Naive thymus-derived CD4-positive, alpha-beta T cell (primary cell): ENCODE measurements at places on chromosomes 2 and 18. TPM values are rescaled to one million over a fixed set of nuclear protein-coding genes. Genes with fewer than 3 reads are reported as not detected.

The SETBP1 gene
- total RNA-seq, result 8.0 and 8.8 TPM in 2 replicates

The MAP2 gene
- total RNA-seq, result not detected in 2 replicates

The ARHGAP15 gene
- 218 TPM for total RNA-seq

The PDE11A gene
- total RNA-seq, result not detected

The CAPN13 gene
- not detected for total RNA-seq

The CNDP1 gene
- total RNA-seq, result 0.19 TPM in 1 of 2 replicates, not detected in the other

The EN1 gene
- total RNA-seq, result not detected

The IL1RN gene
- 1.7 and 2.8 TPM in 2 replicates for total RNA-seq

- no peak for DNase-seq
- no peaks in the 10 kb centered on the region for H3K36me3 ChIP-seq
These were observed 72.8 kb downstream of the ZNF521 start for GRCh38 chr18:25279133-25279532.

DNA sequence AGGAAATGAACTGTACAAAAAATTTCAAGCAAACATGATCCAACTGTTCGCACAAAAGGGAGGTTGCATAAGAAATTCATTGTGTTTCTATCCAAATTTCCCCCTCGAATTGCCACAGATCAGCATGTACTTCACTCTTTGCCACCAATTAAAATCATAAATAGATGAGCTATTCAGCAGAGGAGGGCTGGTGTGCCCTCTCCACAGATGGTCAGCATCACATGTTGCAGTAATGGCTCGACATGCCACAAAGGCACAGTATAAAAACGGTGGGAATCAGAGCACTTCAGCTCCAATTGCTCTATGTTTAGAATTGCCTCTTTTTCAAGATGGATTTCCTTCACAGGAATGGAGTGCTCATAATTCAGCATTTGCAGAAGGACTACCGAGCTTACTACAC, at the start of gene G6PC2:
Gene G6PC2 (plus strand): TSS at position 289 of the 400 bp plus-strand sequence. CDS start 41 bp downstream, at position 330.
- H3K27me3 ChIP-seq, result no peaks in the 10 kb centered on the region
- no peaks in the 10 kb centered on the region for H3K36me3 ChIP-seq
- no peak within 1 kb of the TSS for H3K27ac ChIP-seq
- no peaks in the 10 kb centered on the region for H3K4me1 ChIP-seq
- no peak for DNase-seq
- H3K4me3 ChIP-seq, result no peak within 1 kb of the TSS

DNA sequence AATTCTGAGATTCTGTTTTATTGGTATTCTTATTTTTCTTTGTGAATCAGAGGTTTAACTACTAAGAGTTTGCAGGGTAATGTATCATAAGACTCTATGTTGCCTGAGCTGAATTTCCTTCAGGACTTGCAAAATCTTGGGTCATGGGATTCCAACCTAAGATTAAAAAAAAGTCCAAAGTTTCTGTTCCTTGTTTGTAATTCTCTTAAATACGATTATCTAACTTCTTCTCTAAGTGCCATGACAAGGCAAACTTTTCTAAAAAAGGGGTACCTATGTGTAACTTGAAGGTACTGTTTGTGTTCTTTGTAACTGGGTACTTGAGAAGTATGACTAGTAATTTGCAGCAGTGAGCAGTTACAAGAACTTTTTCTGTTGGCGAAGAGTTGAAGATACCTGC, 181.3 kb upstream of the ZEB2 start:
- no peak overlapping the region for H3K27ac ChIP-seq
- H3K36me3 ChIP-seq, result no peaks in the 10 kb centered on the region
- no peak overlapping the region for H3K4me3 ChIP-seq
- no peaks in the 10 kb centered on the region for H3K4me1 ChIP-seq

- DNase-seq, result no peak
- peak overlapping the region; percentile 71 for H3K27ac ChIP-seq
- H3K27me3 ChIP-seq, result no peaks in the 10 kb centered on the region
- peaks cover 59% of the 10 kb centered on the region for H3K4me1 ChIP-seq
- no peak overlapping the region for H3K4me3 ChIP-seq
- no peaks in the 10 kb centered on the region for H3K36me3 ChIP-seq
These were observed 174.8 kb downstream of the HDAC4 start for GRCh38 chr2:239225871-239226561.

GRCh38 chr2:66438498-66438833, 3.5 kb downstream of the MEIS1 start:
- DNase-seq, result no peak
- H3K27me3 ChIP-seq, result peaks cover 10% of the 10 kb centered on the region
- H3K4me1 ChIP-seq, result peaks cover 2% of the 10 kb centered on the region
- H3K36me3 ChIP-seq, result no peaks in the 10 kb centered on the region

GRCh38 chr2:47299555-47299954, 103.4 kb upstream of the MSH2 start:
- DNase-seq, result no peak
- H3K4me1 ChIP-seq, result no peaks in the 10 kb centered on the region
- no peak overlapping the region for H3K4me3 ChIP-seq
- no peak overlapping the region for H3K27ac ChIP-seq
- H3K36me3 ChIP-seq, result no peaks in the 10 kb centered on the region
- H3K27me3 ChIP-seq, result no peaks in the 10 kb centered on the region

DNA sequence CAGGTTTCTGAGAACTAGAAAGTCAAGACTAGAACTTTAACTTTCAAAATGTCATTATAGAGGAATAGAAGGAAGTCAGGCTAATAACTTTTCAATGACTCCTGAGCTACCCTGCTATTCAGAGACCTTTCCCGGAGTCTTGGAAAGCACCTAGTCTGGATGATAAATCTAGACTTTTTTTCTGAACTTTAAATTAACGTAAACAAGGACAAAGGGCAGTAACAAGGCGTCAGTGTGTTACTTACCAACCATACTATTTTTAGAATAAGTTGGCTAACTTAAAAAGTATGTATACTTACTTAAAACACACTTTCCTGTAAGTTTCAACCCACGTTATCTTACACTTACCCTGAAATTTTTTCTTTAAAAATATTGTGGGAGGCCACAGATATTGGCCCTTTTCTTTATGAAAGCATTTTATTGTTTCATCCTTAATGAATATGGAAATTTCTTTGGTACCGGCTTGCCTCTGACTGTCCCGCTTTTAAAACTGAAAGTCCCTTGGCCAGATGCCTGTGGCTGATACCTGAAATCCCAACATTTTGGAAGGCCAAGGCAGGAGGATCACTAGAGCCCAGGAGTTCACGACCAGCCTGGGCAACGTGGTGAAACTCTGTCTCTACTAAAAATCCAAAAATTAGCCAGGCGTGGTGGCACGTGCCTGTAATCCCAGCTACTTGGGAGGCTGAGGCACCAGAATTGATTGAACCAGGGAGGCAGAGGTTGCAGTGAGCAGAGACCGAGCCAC, 9.7 kb downstream of the PMAIP1 start:
- H3K27me3 ChIP-seq, result no peaks in the 10 kb centered on the region
- no peak overlapping the region for H3K27ac ChIP-seq
- H3K4me1 ChIP-seq, result peaks cover 9% of the 10 kb centered on the region
- no peak overlapping the region for H3K4me3 ChIP-seq

- peak; percentile 81 for DNase-seq
- H3K27me3 ChIP-seq, result no peaks in the 10 kb centered on the region
- peaks cover 14% of the 10 kb centered on the region for H3K4me1 ChIP-seq
- peaks cover 5% of the 10 kb centered on the region for H3K36me3 ChIP-seq
These were observed at the start of gene DIS3L2 for GRCh38 chr2:231961349-231962166. TSS of gene DIS3L2 (plus strand) at chr2:231961713. CDS start at chr2:232014928, 53,215 bp downstream.

DNA sequence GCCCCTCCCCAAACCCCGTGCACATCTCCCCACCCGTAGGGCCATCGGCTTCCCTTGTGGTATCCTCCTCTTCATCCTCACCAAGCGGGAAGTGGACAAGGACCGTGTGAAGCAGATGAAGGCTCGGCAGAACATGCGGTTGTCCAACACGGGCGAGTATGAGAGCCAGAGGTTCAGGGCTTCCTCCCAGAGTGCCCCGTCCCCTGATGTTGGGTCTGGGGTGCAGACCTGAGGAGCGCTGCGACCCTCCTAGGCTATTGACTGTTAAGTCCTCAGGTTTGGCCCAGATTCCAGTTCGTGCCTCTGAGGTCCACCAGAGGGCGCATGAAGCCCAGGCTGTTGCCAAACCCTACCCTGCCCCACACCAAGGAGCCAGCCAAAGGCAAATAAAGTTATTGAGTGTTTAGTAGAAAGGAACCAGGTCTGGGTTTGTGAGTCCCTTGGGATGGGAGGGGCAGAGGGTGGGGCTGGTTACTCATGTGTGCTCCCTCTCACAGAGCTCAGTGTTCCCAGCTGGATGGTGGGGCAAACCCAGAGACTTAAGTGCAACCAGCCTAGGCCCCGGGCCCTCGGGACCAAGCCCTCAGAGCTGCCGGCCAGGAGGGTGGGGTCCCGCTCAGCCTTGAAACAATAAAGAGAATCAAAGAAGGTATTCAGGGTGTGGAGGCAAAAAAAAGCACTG, 2.4 kb downstream of the PNKD start:
- no peak overlapping the region for H3K4me3 ChIP-seq
- H3K4me1 ChIP-seq, result peaks cover 30% of the 10 kb centered on the region
- peaks cover 47% of the 10 kb centered on the region for H3K36me3 ChIP-seq
- H3K27ac ChIP-seq, result peak overlapping the region; percentile 21
- DNase-seq, result peak; percentile 81

DNA sequence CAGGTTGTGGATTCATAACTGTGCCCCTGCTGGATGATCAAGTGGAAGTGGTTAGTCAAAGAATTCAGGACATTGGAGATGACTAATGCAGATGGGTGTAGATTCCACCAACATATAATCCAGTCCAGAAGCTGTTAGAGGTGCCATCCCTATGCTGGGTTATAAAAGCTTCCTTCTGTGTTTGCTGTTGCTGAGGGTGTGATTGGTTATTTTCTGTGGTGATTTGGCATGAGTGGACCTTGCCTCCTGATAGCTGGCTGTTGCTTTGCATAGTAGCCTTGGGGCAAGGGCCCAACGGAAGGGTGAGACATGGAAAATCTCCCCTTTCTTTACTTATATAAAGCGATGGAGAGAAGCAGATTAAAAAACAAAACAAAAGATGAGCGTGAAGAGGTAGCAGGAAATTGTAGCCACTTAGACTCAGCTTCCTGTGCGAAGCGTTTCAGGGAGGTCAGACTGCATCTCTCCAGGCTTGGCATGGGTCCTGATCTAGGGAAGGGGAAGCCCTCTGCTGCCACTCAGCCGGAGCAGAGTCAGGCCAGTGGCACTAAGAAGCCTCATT, 190.4 kb downstream of the FMNL2 start:
- no peak overlapping the region for H3K4me3 ChIP-seq
- DNase-seq, result no peak
- H3K4me1 ChIP-seq, result no peaks in the 10 kb centered on the region

GRCh38 chr2:240355962-240356361, 79.5 kb upstream of the GPC1 start:
- no peaks in the 10 kb centered on the region for H3K36me3 ChIP-seq
- H3K27ac ChIP-seq, result no peak overlapping the region

DNA sequence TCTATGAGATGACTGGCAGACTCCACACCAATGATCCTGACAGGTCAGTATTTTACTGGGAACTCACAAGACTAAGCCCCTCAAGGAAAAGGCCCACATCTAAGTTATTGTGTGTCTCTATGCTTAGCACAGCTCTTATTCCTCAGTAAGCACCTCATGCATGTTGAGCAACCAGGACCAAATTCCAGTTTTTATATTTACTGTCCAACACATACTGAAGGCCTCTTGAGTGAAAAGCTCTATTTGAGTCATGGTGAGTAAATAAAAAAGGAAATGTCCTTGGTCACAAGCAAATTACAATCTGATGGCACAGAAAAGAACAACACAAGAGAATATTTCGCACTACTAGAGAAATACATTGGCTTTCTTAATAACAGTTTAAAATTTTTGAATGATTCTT, 87.9 kb upstream of the ETAA1 start:
- no peak overlapping the region for H3K4me3 ChIP-seq
- no peaks in the 10 kb centered on the region for H3K36me3 ChIP-seq
- DNase-seq, result no peak
- H3K27ac ChIP-seq, result no peak overlapping the region
- no peaks in the 10 kb centered on the region for H3K27me3 ChIP-seq

DNA sequence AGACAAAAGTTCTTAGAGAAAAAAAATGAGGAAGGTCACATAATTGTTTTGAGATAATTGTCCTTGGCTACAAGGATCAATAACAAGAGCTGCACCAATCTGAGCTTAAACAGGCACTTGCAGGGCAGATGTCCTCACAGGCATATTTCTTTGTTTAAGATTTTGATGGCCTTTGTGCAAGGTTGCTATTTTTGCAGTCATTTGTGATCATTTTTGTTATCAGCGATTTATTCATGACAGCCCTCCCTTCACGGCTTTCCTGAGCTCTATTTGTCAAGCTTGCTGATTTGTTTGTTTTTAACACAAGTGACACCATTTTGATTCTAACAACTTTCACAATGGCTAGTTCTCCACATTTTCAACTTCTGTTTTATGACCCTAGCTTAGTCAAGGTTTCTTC, 418.6 kb upstream of the REG3G start:
- no peak overlapping the region for H3K27ac ChIP-seq
- no peak overlapping the region for H3K4me3 ChIP-seq

GRCh38 chr2:67945940-67946339, 116.9 kb downstream of the C1D start:
- DNase-seq, result no peak
- no peaks in the 10 kb centered on the region for H3K27me3 ChIP-seq
- H3K4me3 ChIP-seq, result no peak overlapping the region
- H3K27ac ChIP-seq, result no peak overlapping the region

- H3K4me3 ChIP-seq, result no peak overlapping the region
- no peaks in the 10 kb centered on the region for H3K27me3 ChIP-seq
- no peak overlapping the region for H3K27ac ChIP-seq
- no peaks in the 10 kb centered on the region for H3K36me3 ChIP-seq
- no peaks in the 10 kb centered on the region for H3K4me1 ChIP-seq
These were observed 259.3 kb upstream of the SP5 start for GRCh38 chr2:170455617-170456426.

DNA sequence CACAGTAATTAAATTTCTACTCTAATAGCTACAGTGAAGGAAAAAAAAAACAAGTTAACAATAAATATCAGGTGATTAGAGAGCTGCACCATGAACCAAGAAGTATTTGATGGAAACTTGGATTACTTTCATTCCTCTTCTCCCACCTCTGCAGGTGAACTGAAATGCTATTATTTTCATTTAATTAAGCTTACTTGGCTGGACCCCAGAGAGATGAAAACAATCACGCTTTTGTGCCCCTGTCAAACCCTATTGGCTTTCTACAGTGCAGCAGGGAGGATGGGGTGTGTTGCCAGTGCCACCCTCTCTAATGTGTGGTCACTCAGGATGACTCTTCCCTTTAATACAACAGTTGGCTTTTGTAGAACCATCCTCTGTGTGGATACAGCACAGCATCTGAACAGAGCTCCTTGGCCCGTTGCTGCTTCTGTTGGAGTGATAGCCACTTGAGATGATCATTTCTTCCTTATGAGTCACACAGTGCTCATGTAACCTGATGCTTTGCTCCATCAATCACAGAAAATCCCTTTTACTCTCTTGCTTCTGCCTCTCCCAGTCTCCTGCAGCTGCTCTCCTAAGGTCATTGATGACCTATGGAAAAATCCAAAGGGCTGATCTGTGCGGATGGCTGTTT, 5.5 kb upstream of the ARL4C start:
- peaks cover 30% of the 10 kb centered on the region for H3K4me1 ChIP-seq
- no peaks in the 10 kb centered on the region for H3K27me3 ChIP-seq
- H3K4me3 ChIP-seq, result no peak overlapping the region
- no peak overlapping the region for H3K27ac ChIP-seq
- no peaks in the 10 kb centered on the region for H3K36me3 ChIP-seq
